Cortex of kidney (tissue), 1 donor: ENCODE measurements at places on chromosomes 3 and 15.

DNA sequence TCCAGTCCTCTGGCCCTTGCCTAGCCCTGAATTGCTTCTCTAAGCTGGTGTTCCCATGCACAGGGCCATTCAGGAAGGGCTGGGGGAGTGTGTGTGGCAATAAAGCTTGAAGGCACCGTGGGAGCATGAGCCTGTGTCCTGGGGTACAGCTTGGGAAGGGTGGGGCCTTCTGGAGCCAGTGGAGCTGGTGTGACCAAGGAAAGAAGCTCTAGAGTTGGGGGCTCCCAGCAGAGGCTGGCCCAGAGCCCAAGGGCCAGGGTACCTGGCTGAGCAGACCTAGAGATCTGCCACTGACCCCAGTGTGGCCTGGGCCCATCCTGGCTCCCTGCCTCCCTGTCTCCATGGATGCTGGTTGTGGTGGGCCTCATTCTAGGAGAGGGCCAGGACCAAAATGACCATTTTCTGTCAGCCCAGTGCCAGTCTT, 8.1 kb downstream of the ABTB1 start:
- no peak for DNase-seq

DNA sequence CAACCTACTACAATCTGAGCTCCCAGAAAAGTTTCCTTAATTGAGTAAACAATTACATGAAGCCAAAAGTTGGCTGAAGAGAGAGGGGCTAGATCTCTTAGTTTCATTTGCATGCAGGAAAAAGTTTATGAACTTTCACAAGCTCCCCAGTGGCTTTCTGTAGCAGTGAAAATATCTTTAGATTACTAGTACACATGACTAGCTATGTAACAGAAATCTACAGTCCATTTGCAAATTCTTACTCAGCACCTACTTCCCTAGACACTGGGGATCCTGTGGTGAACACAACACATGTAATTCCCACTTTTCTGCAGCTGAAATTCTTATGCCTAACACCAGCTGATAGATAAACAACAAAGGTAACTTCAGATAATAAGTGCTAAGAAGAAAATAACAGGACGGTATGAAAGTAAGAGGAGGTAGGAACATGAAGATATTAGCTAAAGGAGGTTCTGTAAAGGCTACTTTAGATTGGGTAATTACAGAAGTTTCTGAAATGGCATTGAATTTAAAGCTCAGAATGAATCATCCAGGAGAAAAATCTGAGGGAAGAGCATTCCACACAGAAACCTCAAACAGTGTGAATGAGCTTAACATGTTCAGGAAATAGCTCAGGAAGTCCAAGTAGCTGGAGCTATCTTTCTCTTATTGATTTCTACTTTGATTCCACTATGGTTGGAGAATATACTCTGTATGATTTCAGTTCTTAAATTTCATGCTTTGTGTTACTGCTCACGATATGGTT, 204.8 kb downstream of the MAGI1 start:
- no peak for DNase-seq

- DNase-seq = no peak
Observed at GRCh38 chr15:96431786-96432185, 101.3 kb downstream of the NR2F2 start.

- DNase-seq = no peak
Observed at GRCh38 chr3:128804017-128804810, 75.2 kb upstream of the ACAD9 start.

DNA sequence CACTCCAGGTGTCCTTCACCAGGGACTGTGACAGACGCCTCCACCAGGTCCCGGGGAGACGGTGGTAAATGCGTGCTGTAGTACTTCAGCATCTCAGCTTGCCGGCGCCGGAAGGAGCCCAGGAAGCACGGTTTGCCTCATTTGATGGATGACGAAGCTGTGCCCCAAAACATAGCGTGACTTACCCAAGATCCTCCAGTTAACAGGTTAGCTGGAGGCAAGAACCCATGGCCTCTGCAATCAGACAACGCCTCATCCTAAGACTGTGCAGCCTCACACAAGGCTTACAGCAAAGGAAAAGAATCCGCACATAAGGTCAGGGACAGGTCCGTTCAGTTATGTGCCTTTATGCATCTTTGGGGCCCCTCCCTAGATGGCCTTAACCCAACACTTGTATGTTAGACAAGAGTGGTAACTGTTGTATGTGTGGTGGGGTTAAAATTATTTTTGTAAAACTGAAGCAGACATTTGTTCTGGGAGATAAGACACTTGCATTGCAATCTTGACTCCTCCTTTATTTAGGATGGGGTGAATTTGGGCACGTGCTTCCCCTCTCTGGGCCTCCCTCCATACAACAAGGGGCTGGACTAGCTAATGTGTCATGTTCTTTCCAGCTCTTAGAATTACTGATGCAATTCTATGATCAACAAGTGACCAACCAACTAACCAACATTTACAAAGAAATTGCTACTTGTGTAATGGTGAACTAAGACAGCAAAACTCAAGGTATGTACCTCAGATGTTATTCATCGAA, 39.4 kb downstream of the VGLL4 start:
- DNase-seq = no peak
